Stimulated activated CD8-positive, alpha-beta memory T cell treated with anti-CD3 and anti-CD28 coated beads, Interleukin-15, amount 100 ng/mL, for 4 hours (primary cell): ENCODE measurements at places on chromosomes 7 and 10.

DNA sequence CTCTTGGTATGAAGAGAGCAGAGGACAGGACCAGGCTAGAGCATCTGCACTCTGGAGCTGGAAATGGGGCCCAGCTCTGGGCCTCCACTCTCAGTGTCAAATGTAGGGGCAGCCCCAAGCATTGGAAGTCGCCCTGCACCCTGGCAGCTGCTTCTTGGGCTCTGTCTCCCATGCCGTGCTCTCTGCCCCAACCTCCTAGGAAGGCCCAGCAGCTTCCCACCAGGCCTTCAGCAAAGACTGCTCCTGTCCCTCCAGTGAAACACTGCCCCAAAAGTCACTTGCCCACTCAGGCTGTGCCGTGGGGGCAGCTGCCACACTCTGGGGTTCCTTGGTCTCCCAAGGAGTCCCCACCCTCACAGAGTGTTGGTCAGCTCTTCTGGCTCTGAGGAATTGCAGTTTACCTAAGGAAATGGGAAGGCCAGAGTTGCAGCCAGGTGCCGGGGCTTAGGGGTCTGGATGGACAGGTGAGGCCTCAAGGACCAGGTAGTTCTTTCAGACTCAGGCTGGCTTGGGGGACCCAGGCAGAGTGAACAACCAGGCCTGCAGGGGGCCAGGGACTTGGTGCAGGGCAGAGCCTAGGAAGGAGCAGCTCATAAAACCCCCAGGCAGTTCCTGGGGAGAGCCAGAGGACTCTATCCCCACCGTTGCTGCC, 9.4 kb upstream of the OPN4 start:
- no peak for DNase-seq

- DNase-seq: no peak
These were observed 75.3 kb upstream of the GDF10 start for GRCh38 chr10:47224546-47225218.

DNA sequence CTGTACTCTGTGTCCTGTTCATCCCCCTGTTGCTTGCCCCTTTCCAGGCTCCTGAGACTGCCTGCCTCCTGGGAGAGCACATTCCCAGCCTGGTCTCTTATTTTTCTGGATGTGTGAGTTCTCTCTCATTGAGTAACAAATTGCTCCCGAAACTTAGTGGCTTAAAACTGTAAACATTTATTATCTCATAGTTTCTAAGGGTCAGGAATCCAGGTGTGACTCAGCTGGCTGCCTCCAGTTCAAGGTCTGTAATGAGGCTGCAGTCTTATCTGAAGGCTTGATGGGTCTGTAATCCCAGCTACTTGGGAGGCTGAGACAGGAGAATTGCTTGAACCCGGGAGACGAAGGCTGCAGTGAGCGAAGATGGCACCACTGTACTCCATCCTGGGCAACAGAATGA, 53.6 kb upstream of the PRR15 start:
- no peak for DNase-seq

DNA sequence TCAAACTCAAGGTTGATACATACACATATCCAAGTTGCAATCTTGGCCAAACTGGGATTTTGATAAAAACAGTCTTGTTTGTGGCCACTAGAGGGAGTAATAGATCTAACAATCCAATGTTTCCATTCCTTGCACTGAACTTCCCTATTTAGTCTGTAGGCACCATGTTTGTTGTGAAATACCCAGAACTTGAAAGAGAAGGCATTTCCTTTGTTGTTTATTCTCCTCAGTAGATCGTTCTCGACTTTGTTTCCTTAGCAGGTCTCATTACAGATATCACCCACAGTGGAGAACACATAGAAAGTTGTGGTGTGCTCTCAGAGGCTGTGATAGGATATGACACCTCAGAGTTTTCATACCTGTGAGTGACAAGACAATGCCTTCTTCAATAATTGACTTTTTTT, 70.3 kb upstream of the MXI1 start:
- DNase-seq: no peak

DNA sequence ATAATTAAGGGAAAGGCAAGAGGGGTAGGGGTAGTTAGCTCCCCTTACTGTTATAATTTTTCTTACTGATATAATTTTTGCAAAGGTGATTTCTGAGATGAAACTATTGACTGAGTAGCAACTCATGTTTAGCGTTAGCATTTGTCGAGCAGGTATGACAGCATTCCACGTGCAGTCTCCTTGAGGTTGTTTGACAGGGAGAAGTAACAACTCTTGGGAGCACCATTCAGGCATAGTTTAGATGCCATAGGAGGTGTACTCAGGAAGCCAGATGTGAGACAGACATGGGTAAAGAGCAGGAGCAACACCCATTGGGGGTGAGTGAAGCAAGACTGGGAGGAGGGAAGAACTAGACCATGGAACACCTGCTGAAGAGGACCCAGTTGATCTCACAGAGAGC, 96.6 kb upstream of the KLF6 start:
- DNase-seq: no peak

GRCh38 chr7:155972247-155972646, 160.0 kb upstream of the SHH start:
- no peak for DNase-seq

DNA sequence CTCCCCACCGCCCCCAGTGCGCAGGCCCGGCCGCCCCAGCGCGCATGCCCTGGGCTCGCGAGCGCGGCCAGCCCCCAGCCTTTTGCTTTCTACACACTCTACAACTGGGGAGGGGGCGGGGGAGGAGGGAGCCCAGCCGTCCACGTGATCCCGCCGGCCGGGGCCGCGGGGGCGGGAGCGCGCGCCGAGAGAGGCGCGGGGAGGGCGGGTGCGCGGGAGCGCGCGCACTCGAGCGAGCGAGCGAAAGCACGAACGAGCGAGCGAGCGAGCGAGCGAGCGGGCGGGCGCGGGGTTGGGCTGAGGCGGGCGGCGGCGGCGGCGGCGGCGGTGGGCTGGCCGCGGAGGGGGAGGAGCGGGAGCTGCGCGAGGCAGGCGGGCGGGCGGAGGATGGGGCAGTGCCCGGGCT, at the start of gene AUTS2:
AUTS2 (plus strand) TSS at position 395 of the 406 bp plus-strand sequence. CDS start 1,179 bp downstream, outside the sequence.
- no peak for DNase-seq

GRCh38 chr10:100534726-100535125, 1.0 kb upstream of the HIF1AN start:
- no peak for DNase-seq

- no peak for DNase-seq
These were observed 682.3 kb upstream of the IGFBP3 start for GRCh38 chr7:46603296-46603752.
